ENCODE measurements at places on chromosomes 2 and 18. TPM values are rescaled to one million over a fixed set of nuclear protein-coding genes. Genes with fewer than 3 reads are reported as not detected.

GRCh38 chr2:230075988-230076631, 7.4 kb upstream of the SLC16A14 start:
- no peak for DNase-seq

- no peak for DNase-seq
Measured at GRCh38 chr2:54773838-54774237, 50.4 kb downstream of the EML6 start.

Gene TEX44
- not detected for total RNA-seq

Gene OSR1
- total RNA-seq = not detected

Gene KHK
- total RNA-seq = 12.7 TPM

DNA sequence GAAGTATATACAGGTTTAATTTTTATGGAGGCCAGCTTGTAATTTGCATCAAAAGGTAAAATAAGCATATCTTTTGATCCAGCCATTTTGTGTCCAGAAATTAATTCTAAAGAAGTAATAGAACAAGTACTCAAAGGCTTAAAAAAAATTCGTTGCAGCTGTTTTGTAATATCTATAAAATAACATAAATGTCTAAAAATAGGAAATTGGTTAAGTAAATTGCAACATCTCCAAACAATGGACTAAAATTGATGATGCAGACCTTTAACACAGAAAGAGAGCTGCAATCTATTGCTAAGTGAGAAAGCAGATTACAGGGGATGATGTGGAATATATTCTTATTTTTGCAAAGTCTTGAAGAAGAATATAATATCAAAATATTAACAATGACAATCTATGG, 19.4 kb downstream of the AAK1 start:
- DNase-seq = no peak

DNA sequence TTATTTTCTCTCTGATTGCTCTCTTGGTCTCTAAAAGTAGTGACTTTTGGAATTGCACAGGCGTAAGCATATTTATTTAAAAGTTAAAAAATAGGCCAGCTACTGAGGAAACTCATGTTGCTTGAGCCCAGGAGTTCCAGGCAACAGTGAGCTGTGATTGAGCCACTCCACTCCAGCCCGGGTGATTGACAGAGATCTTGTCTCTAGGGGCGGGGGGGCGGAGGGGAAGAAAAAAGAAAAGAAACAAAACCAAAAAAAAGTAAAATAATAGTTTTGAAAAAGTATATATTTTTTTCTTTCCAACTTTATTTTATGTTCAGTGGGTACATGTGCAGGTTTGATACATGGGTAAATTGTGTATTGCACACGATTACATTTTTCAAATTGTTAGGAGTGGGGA, 18.0 kb upstream of the RAB11FIP5 start:
- DNase-seq = no peak

Gene INHBB
- not detected for total RNA-seq

Gene TUBA4B
- not detected for total RNA-seq

DNA sequence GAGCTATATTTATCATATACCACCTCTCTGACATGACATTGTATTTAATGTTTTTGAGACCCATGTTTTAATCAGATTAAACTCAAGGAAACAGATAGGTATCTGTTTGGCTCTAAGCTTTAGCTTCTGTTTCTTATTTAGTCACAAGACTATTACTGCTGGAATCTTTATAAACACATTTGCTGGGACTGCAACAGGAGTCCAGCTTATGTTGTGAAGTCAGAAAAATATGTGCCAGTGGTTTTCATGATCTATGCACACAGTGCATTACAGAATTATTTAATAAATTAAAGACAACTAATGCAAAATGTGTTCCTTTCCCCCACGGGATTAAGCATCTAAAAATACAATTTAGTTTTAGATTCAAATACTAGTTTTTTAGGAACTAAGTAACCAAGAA, 338.9 kb downstream of the ZEB2 start:
- no peak for DNase-seq

Gene RESP18
- not detected for total RNA-seq

Gene TXNDC2
- not detected for total RNA-seq

DNA sequence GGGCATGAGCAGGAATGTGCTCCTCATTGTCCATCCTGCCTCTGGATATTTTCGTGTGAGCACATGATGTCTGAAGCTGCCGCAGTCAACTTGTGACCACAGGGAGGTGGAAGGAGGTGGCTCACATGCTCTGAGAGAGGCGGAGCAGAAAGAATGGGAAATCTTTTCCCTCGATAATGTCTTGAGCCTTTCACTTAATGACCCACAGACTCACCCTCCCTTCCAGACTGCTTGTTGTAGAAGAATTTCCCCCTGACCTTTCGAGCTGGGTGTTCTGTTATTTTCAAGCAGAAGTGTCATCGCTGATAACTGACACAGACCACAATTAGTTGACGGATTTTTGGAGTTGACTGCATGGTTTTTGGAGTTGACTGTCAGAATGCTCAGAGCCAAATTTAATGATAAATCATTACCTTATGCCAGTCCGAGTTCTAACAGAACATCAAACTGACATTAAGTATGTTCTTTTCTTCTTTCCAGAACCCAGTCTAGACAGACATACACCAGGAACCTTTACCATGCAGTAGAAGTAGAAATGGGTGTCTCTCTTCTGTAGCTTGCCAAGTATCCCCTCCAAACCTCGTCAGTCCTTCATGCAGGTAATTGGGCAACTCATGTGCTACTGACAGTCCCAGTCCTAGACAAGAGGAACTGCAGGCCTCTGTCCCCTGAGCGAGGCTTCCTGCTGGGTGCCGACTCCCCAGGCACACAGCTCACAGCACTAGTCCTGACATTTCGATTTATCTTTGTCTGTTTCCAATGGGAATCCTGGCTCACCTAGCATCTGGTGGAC, 29.4 kb upstream of the RTTN start:
- DNase-seq = no peak

GRCh38 chr18:40041951-40042350, 1913.1 kb upstream of the PIK3C3 start:
- no peak for DNase-seq

Gene RTP5
- 0.12 TPM for total RNA-seq

Gene SPR
- total RNA-seq = 7.1 TPM

DNA sequence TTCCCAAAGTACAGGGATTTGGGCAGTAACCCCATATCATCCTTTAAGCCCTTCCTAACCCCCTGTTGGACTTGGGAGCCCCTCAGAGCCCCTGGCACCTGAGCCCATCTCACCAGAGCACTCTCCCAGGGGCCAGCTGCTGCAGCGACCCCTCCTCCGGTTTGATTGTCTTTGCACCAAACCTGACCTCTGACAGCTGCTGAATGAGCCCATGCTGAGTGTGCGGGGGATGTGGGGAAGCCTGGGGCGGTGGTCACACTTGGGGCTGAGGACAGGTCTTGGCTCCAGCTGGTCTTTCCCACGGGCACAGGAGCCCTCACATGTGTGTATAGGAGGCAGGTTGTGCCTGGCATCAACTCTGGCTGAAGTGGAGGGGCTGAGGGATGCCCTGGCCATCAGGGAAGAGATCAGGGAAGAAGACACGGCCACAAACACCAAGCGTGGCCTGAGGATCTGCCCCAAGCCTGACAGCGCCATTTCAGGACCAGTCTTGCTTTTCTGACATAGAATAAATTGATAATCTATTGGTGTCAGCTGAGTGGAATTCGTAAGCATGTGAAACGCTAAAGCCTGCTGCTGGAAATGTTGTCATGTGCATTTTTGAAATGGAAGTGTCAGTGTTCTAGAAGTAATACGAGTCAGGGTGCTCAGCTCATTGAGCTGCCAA, 102.4 kb downstream of the ACKR3 start:
- no peak for DNase-seq

DNA sequence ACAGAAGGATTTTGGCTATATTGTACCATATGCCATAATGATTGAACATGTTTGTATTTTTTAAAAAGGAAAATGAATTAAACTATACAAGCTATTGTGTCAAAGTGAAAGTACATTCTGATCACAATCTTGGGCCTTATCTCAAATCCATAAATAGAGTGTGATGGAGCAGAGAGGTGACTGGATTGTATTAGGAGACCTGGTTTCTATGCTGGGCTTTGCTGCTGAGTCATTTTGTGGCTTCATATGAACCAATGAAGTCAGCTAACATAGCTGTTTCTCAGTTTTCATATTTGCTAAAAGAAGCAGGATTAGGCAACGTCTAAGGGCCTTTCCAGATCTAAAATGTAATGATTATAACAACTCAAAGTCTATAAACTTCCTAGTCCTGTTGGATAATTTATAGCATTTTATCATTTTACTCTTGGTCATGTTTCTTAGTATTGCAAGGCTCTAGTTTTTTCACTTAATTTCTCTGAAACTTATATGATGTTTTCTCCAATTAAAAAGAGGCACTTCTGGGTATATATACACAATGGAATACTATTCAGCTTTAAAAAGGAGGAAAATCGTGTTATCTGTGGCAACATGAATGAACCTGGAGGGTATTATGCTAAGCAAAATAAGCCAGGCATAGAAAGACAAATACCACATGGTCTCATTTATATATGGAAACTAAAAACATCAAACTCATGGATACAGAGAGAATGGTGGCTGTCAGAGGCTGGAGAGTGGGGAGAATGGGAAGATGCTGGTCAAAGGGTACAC, 112.3 kb downstream of the MEP1B start:
- no peak for DNase-seq

- peak; percentile 32 for DNase-seq
Measured at GRCh38 chr2:190180313-190181122, 118.0 kb upstream of the MSTN start.

GRCh38 chr18:35050028-35050546, 8.9 kb downstream of the MAPRE2 start:
- no peak for DNase-seq

- no peak for DNase-seq
Measured at GRCh38 chr2:101983928-101984327, 7.8 kb upstream of the IL1R2 start.

Measured in activated CD4-positive, alpha-beta memory T cell treated with anti-CD3 and anti-CD28 coated beads for 36 hours (primary cell).